ENCODE measurements at places on chromosomes 16 and 17.

DNA sequence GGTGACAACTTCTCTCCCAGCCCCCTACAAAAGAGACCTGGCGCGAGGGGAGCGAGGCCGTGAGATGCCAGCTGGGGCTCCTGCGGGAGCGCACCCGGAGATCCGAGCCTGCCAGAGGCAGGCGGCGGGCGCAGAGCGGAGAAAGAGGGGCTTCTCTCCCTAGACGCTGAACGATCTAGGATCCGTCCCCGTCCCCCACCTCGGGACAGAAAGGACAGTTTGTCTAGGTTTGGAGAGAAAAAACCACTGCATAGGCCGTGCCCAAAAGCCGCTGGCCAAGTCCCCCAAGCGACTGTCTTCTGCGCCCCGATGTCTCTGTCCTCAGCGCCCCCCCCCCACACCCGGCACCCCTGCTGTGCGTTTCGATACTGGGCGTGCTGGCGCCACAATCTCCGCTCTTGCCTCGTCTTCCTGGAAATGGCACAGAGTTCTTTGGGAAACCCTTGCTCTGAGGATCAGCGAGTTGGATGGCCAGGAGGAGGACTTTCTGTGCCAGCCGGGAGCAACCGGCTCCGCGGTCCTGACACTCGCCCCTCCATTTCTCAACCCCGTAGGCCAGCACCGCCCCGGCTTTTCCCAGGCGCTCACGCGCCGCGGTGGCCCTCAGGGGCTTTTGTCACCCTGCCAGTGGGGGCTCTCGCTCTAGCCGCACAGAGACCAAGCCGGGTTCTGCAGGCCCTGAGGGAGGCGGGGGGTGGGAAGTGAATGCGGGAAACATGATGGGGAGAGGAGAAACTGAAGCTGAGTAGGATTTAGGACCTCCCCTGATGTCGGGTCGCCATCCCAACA lies 1.0 kb downstream of the SSTR2 start:
- no peak for DNase-seq

DNA sequence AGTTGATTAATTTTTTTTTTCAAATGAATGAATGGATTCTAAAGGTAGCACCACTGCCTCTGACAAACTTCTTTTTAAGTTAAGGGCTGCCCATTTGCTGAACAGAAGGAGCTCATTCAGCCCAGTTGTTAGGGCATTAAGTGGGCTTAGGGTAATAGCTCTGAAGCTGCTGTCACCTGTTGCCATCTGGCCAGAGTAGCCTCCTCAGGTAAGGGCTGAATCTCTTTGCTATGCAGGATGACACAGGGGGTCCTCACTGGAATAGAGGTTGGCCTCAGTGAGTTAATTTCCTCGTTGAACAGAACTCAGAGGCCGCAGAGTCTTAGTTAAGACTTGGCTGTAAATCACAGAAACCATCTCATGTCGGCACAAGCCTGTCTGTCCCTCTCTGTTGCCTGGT lies 232.8 kb downstream of the CCDC182 start:
- no peak for DNase-seq

- DNase-seq, result no peak
These were observed 209.1 kb downstream of the SPECC1 start for GRCh38 chr17:20218272-20218671.

- DNase-seq, result no peak
These were observed 7.3 kb upstream of the CMTM3 start for GRCh38 chr16:66596986-66597848.

DNA sequence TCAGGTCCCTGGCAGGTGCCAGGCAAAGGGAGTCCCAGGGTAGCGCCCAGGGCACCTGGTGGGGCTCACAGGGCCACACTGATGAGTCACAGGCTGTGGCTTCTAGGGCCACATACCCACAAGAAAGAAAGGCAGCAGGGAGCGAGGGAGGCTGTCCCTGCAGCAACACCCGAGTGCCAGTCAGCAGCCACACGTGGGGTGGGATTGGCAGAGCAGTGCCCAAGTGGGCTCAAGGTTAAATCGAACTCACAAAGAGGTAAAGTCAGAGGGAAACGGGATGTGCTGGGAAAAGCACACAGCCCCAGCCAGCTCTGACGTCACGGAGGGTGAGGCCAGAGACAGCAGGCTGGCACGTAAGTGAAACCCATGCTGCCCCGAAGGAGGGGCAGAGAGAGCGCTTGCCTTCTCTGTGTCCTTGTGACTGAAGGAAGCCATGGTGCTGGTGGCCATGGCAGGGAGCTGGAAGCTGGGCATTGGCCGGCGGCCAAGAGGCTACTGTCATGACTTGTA lies 33.8 kb downstream of the FA2H start:
- DNase-seq, result peak; percentile 90

- peak; percentile 91 for DNase-seq
These were observed 47.7 kb downstream of the SRCIN1 start for GRCh38 chr17:38557836-38558727.

DNA sequence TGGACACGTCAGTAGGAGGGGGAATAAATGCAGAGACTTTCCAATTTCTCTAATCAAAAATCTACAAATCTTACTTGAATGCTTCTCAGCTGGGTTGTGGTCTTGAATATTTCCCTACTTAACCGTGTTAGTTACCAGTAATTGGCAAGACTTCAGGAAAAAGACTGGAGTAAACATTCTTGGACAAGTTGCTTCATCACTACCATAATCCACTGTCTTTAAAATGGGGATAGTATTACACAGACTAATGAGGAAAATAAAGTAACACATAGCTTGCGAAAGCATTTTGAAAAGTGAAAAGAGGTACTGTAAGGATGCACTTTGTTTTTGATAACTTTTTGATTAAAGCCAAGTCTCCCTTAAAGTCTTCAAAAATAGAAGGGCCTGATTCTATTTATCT lies 18.4 kb downstream of the MYH1 start:
- no peak for DNase-seq

DNA sequence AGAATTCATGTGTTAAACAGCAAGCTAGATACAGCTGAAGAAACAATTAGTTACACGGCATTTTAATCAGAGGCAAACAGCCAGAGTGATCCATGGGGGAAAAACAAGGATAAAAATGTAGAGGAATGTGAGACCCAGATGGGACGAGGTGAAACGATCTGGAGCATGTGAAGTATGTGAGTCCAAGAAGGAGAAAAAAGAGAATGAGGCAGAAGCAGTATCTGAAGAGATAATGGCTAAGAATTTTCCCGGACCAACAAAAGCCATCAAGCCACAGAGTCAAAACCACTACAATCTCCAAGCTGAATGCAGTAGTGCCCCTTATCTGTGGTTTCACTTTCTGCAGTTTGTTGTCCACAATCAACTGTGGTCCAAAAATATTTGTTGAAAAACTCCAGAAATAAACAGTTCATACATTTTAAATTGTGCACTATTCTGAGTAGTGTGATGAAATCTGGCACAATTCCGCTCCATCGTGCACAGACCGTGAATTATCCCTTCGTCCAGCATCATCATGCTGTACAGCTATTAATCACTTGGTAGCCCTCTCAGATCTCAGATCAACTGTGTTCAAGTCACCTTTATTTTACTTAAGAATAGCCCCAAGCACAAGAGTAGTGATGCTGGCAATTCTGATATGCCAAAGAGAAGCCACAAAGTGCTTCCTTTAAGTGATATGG lies 18.8 kb downstream of the MYH10 start:
- DNase-seq, result no peak

DNA sequence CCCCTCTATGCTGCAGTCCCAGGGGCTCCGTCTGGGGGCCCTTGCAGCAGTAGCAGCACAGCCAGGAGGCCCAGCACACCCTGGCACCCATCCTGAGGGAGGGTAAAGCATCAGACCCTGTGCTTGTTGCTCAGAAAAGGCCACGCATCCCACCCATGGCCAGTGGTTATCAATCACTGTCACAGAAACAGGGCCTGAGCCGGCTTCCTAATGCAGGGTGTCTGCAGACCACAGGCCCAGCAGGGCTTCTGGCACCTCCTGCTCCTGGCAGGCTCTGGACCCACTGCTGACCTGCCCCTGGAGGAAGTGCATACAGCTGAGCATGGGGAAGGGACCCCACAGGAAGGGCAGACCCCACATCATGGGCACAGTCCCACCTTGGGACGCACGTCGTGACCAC lies 26.9 kb upstream of the CDH15 start:
- DNase-seq, result no peak

- DNase-seq, result no peak
These were observed 67.8 kb downstream of the TMEM100 start for GRCh38 chr17:55654821-55655220.

DNA sequence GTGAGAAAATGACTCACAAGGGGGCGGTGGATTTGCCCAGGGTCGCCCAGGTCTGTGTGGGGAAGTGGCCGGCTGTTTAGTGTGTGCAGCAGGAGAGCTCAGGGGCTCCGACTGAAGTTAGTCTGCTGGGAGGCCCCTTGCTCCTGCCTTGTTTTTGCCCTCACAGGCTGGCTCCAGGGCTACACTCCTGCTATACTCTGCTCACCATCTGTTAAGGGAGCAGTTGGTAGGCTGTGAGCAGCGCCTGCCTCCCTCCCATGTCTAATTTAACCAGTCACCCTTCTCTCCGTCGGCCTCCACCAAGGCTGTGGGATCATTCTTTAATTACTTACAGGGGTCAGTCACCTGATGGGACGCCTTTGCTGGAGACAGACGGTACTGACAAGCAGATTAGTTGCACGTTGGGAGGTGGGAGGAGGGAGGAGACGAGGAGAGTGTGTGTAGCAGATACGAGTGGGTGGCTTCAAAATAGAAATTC lies 35.5 kb downstream of the KSR1 start:
- DNase-seq, result no peak

GRCh38 chr17:1050246-1050995 lies 53.5 kb downstream of the TIMM22 start:
- no peak for DNase-seq

- no peak for DNase-seq
These were observed 6.9 kb downstream of the C17orf67 start for GRCh38 chr17:56826611-56827414.

GRCh38 chr17:68152161-68152571 lies 95.7 kb upstream of the AMZ2 start:
- DNase-seq, result no peak

- no peak for DNase-seq
These were observed 72.4 kb downstream of the TTC19 start for GRCh38 chr17:16072031-16072430.

- no peak for DNase-seq
These were observed 43.5 kb upstream of the BCAR1 start for GRCh38 chr16:75294773-75295459.

DNA sequence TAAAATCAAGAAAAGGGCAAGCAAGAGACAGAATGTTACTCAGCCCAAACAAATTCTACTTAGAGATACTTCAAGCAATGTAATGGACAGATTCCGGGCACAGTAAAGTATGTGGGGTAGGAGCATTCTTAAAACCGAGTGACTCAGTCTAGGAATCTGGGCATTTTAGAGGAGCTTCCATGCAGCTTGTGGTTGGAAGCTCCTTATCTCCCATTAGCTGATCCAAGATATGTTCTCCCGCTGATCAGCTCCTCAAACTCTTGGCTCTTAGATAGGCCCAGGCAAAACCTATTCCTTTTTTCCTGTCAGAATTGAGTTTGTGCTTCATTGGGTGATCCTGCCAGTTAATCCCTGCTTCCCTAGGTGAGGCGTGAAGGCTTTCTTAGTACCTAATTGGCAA lies 303.3 kb downstream of the CEP112 start:
- DNase-seq, result no peak

DNA sequence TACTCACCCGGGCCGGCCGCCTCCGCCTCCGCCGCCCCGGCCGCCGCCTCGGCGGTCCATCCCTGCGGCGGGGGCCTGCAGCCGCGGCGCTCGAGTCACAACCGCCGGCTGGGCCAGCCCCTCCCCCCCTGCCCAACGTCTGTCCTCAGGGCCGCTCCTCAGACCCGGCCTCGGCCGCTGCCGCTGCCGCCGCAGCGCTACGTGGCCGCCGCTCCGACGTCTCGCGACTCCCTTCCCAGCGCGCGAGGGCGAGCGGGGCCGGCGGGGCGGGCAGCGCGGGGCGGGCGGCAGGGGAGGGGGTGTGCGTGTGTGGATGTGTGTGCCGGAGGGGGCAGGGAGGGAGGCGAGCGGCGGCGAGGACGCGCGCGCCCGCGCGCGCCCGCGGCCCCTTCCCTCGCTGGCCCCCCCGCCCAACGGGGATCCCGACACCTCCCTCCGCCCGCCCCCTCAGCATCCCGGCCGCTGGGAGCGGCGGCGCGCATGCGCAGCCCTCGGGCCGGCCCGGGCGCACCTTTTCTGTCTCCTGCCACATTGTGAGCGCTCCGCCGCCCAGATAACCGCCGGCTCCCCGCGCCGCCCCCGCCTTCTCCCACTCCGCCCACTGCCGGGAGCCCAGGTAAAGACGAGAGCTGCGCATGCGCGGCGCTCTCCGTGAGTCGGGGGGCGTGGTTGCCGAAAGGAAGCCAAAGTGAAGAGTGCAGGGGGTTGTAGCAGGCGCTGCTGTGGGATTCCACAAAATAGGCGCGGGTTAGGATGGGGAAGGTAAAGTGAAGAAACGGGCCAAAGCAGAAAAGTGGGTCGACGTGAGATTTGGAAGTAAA lies at the start of gene ZNF652:
ZNF652 (minus strand) TSS at position 349 of the 821 bp plus-strand sequence. CDS start 44,525 bp downstream, outside the sequence.
- peak; percentile 88 for DNase-seq

DNA sequence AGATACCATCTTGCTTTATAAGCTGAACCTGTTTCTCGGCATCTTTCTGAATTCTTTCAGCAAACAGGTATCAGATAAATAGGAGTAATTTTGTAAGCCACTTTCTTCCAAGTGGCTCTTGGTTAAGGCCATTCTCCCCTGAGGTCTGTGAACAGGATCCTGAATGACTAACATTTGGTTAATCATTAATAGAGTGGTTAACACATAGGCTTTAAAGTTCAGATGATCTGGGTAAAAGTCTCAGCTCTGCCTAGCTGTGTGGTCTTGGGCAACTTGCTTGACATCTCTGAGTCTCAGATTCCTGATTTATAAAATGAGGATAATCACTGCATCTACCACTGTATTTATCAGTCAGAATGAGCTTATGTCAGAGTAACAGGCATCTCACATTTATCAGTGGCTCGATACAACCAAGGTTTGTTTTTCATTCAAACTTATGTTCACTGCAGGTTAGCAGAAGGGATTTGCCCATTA lies 44.4 kb upstream of the ANKFN1 start:
- no peak for DNase-seq

DNA sequence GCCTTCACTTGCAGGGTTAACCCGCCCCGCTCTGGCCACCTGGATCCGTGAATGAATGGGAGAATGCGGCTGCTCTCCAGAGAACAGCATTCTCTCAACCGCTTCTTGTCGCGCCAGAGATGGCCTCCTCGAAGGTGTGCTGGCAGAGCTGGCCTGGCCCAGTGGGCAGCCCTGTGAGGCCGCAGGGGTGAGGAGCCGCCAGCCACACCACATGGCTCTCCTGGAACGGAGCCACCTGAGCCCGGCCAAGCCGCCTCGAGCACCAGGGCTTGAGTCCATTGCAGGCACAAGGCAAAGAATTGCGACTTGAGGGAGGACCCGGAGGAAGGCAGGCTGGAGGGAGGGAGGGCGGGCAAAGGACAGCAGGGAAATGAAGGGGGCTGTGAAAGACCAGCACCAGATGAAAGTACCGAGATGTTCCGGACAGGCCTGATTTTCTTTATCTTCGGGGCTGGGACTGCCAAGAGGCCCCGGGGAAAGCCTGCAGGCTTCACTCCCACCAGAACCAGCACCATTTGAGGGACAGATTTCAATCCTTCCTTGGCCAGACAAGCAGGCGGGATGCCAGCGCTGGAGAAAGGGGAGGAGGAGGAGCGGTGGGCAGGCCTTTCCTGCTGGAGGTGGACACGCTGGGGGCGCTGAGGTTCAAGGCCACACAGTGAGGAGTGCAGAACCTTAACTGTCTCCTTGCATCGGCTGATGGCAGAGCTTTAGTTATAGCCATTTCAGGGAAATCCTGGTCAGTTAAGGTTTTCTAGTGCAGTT lies 69.4 kb downstream of the MRC2 start:
- DNase-seq, result no peak

- DNase-seq, result no peak
These were observed 1.2 kb downstream of the TBX2 start for GRCh38 chr17:61400717-61401388.

All from pons (tissue), 1 donor.